ENCODE measurements at places on chromosomes 2 and 18. TPM values are rescaled to one million over a fixed set of nuclear protein-coding genes. Genes with fewer than 3 reads are reported as not detected.

LBH gene
- total RNA-seq, result 1.2 TPM

CHST9 gene
- total RNA-seq, result not detected

RGPD5 gene
- total RNA-seq, result 39.1 TPM

CD207 gene
- not detected for total RNA-seq

ERFE gene
- 17.3 TPM for total RNA-seq

SGPP2 gene
- 1.6 TPM for total RNA-seq

HRH4 gene
- not detected for total RNA-seq

TTN gene
- total RNA-seq, result 0.05 TPM

TMEM169 gene
- total RNA-seq, result 0.42 TPM

FAM124B gene
- not detected for total RNA-seq

ASB18 gene
- total RNA-seq, result not detected

TANC1 gene
- total RNA-seq, result 15.1 TPM

GRCh38 chr18:76546436-76546835, 51.4 kb upstream of the ZNF516 start:
- no peak for DNase-seq

- DNase-seq, result no peak
Observed at GRCh38 chr18:56351911-56352500, 286.4 kb downstream of the TXNL1 start.

DNA sequence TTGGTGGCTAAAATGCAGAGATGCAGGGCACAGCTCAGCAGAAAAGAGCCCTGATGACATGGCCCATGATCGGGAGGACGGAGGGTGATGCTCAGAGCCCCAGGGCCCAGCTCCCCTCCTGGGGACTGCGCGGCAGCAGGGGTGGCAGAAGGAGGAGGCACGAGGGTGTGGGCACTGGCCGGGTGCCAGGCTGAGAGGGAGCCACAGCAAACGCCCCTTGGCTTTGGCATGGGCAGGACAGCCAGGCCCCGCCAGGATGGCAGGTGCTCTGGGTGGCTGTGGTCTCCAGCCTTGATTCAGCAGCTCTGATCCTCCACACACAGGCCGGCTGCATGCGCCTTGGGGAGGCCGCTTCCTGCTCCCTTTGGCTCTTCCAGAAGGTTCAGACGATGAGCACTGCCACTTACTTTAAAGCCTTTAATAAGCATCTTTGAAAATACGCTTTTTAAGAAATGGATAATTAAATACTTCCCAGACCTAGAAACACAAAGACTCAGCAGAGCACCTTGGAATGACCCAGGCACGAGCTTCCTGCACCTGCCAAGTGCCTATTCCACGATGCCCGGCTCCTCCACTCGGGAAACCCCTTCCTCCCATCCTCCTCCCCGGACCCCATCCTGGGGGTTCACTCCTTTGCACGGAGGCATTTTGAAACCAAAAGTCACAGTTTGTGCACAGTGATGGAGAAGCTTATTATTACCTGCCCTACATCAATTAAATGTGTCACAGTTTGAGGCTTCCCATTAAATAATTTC, 78.5 kb upstream of the SNTG2 start:
- no peak for DNase-seq

DNA sequence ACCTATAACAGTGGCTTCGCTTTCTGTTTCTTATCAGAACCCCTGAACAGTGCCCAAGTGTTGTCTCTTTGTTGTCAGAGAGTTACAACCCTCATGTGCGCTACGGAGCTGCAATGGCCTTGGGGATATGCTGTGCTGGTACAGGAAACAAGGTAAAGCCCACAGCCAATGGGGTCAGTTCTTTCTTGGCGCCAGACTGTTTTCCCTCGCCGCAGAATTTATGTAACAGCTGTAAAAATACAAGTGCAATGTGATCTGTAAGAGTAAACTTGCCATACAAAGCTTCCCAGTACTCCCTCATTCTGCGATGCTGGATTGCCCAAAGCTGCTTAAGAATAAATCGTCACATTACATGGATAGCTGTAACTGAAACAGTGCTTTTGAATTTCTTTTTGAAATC, 13.9 kb upstream of the HTR2B start:
- no peak for DNase-seq

GRCh38 chr2:5369510-5369909, 322.7 kb upstream of the SOX11 start:
- no peak for DNase-seq

GRCh38 chr2:217156801-217157200, 296.9 kb upstream of the TNP1 start:
- no peak for DNase-seq

DNA sequence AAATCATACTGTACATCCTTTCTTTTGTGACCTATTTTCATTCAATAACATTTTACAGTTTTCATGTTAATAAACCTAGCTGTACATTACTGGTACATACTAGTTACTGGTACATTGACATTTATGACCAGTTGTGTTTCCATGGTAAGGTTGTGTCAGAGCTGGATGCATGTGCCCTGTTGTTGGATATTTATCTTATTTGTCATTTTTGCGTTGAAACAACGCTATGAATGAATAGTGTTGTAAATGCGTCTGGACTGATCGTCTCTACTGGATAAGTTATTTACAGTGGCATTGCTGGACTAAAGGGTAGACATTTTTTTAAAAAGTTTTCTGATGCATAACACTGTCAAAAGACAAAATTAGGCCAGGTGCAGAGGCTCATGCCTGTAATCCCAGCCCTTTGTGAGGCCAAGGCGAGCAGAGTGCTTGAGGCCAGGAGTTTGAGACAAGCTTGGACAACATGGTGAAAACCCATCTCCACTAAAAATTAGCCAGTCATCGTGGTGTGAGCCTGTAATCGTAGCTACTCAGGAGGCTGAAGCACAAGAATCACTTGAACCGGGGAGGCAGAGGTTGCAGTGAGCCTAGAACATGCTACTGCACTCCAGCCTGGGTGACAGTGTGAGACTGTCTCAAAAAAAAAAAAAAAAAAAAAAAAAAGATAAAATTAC, 40.2 kb downstream of the MCFD2 start:
- DNase-seq, result no peak

DNA sequence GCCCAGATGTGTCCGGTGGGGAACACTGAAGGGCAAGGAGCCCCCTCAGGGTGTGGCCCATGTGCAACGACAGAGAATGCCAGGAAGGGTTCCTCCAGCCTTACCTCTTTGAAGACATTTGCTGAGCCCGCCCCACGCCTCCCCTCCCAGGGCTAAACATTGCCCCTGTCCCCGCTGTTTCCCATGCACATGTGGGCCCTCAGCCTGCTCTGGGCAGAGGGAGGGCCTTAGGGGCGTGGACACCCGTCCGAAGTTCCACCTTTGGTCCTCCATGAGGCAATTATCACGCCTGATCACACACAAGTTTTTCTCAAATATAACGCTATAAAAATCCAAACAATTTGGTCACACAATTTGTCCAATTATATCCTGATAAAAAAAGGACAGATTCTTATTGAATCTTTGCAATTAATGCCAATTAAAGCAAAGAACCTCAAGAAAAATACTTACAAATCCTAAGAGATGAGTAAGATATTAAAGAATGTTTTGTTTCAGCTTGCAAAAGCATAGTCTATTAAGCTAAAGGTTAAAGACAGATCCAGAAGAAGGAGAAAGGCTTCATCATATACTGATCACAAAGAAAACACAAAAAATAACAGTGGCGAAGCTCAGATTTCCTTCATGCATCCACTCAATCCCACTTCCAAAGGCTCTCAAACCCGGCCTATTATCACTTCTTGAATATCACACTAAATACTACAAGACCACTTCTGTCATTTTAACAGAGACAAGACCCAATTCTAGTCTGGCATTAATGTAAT, 55.2 kb upstream of the LDLRAD4 start:
- no peak for DNase-seq

GRCh38 chr2:220775856-220776488, 796.1 kb downstream of the EPHA4 start:
- no peak for DNase-seq

- DNase-seq, result no peak
Observed at GRCh38 chr2:144431392-144431783, 88.5 kb downstream of the ZEB2 start.

- DNase-seq, result no peak
Observed at GRCh38 chr2:45818591-45818990, 167.1 kb downstream of the PRKCE start.

- no peak for DNase-seq
Observed at GRCh38 chr18:79386547-79386946, 9.2 kb upstream of the NFATC1 start.

GRCh38 chr2:66462501-66462825, 27.5 kb downstream of the MEIS1 start:
- DNase-seq, result no peak

DNA sequence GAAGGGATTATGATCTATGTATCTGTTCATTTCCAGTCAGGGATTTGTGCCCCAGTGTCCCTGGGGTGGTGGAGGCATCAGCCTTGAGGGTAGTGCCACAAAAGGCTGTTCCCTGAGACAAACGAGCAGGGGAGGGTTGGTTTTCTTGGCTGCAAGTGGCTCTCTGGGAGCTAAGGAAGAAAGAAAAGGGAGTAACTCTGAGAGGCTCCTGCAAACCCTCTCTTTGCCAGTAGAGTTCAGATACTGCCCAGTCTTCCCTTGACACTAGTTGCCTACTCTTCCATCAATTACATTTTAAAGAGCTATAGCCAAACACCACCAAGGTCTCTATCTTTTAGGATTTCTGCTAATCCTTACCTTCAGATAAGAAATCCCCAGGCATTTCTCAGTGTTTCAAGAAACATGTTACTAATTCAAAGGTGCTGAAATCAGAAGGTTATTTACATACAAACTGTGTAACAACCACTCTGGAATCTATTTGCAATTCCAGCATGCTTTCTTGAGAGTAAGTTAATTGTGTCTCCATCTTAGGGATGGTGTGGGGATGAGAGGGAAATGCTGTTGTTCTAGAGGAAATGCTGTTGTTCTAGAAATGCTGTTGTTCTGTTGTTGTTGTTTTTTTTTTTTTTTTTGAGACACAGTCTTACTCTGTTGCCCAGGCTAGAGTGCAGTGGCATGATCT, 18.7 kb upstream of the KCTD1 start:
- DNase-seq, result no peak

DNA sequence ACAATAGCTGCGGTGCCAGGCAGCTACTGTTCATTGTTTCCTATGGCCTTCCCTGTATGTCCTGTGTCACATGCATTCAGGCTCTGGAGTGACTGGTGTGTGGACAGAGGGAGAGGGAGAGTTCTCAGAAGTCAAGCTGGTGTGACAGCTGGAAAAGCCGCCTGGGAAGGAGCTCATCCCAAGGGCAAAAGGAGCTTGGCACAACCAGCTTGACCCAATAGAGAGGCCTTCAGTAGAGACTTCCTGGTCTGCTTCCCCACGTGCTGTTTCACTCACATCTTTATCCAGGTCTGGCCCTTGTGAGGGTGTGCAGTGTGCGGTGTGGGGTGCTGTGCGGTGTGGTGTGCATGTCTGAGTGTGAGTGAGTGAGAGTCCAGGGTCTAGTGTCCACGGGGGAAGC, 11.1 kb upstream of the NT5DC4 start:
- no peak for DNase-seq

- no peak for DNase-seq
Observed at GRCh38 chr2:241051578-241052487, 50.3 kb downstream of the MTERF4 start.

DNA sequence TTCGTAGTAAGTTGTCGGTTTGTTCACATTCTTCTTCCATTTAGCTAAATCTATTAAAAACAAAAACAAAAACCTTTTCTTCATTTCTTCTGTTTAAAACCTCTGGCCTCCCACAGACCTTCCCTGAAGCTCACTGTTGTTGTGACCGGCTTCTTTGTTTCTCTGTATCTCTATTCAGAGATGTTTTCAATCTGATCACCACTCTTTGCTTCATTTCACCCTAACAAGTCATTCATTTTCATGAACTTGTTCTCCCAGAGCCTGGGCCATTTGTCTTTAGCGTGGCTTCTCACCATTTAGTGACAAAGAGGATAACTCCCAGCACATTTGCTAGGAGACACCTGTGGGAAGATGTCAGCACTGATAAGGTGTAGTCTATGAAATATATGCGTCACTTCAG, 794.2 kb downstream of the ERBB4 start:
- no peak for DNase-seq

DNA sequence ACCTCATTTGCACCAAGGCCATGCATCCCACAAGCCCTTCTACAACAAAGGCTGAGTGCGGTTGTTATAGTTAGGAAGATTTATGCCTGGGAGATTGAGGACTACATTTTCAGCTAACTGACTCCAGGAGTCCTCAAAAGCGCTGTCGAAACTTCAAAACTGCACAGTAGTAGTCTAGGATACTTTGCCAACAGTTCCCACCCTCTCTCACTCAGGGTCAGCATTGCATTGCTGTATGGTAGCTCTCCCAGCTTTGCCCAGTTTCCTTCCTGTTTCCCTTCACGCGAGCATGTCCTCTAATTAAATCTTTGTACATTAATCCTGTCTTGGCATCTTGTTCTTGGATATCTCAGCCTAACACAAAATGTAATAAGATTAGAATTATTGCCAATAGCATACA, 420.6 kb upstream of the UBE2E3 start:
- no peak for DNase-seq

GRCh38 chr2:66805016-66805865, 370.3 kb downstream of the MEIS1 start:
- DNase-seq, result no peak

DNA sequence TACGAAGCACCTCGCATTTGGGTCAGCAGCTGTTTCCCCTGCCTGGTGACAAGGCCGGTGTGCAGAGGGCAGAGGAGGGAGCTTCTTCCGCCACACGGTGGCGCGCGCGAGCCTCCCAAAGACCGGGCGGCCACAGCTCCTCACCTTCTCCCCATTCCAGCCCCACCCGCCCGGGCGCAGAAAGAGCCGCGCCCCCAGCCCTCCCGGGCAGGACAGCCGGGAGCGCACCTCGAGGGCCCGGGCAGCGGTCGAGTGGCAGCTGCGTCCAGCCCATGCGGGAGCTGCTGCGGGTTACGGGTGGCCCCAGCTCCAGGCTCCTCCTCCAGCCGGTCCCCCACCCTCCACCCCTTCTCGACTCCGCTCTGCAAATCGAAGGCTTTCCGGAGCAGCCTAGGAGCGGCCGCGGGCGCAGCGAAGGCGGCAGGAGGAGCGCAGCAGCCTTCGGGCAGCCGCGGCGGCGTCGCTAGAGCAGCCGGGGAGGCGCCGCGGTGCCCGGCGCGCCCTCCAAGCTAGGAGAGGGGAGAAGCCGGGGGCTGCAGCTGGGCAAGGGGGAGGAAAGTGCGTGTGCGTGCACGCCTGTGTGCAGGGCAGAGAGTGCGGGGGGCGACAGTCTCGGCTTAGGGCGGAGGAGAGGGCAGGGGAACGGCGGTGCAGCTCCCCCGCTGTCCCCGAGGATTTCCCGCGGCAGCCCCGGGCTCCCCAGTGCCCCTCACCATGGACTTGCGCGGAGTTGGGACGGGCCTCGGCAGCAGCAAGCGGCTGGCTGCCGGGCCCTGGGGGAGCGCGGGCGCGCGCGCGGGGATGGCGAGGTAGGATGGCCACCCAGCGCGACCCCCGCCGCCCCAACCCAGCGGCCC, at the start of gene CCDC85A:
Gene CCDC85A (plus strand): TSS at position 348 of the 857 bp plus-strand sequence. CDS start 635 bp downstream, outside the sequence.
- DNase-seq, result peak; percentile 60

DNA sequence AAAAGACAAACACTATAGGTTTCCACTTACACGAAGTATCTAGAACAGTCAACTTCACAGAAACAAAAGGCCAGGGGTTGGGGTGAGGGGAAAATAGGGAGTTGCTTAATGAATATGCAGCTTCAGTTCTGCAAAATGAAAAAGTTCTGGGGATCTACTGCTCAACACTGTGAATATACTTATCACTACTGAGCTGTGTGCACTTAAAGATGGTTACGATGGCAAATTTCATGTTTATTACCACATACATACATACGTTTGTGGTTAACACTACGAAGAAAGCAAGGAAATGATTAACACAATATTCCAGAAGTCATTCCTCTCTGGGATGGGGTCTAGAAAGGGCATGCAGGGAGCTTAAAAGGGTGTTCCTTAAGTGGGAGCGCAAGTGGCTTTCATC, 19.3 kb downstream of the MBOAT2 start:
- DNase-seq, result no peak
